Regular cardiac myocyte (primary cell): ENCODE measurements at places on chromosomes 12 and 14. TPM values are rescaled to one million over a fixed set of nuclear protein-coding genes. Genes with fewer than 3 reads are reported as not detected.

The CACNA1C gene
- 2.3 and 5.9 TPM in 2 replicates for total RNA-seq

The DHRS4L2 gene
- 16.3 and 16.9 TPM in 2 replicates for total RNA-seq

The OTX2 gene
- total RNA-seq = not detected in 2 replicates

The LRTM2 gene
- not detected in 2 replicates for total RNA-seq

The HOXC10 gene
- total RNA-seq = not detected in 2 replicates

The TMEM263 gene
- total RNA-seq = 149 and 185 TPM in 2 replicates
